ENCODE measurements at places on chromosomes 2 and 18.

DNA sequence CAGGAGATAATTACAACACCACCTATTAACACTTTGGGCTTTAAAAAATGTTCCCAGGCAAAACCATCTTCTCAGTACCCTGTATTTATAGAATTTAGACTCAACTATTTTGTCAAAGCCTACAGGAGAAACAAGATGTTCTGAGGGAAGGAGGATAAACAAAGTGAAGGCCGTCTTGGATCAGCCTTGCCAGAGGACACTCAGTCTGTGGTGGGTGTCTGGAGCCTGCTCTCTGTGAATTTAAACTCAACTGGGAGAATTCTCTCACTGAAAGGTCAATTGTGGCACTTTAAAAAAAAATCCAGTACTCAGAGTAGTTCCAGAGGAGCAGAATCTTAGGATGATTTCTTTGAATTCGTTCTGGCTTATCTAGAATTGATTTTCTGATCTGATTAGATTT, 28.4 kb upstream of the SLC1A4 start:
- DNase-seq: no peak

DNA sequence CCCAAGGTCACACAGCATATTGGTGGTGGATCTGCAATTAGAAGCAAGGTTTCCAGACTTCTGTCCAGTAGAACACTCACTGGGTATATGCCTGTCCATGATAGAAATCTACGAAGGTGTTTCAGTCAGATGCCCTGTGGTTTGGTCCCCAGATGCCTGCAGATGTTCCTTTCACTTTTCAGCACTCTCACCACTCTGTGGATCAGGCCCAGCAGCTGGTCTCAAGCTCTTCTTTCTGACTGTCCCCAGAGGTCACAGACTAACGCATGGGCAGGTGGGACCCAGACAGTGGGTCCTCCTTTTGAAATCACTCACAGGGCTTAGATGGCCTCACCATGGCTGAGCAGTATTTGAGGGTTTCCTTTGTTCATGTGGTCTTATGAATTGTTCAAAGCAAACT, 376.5 kb downstream of the ALK start:
- no peak for DNase-seq

- no peak for DNase-seq
These were observed 36.0 kb downstream of the MYCN start for GRCh38 chr2:15976354-15976753.

DNA sequence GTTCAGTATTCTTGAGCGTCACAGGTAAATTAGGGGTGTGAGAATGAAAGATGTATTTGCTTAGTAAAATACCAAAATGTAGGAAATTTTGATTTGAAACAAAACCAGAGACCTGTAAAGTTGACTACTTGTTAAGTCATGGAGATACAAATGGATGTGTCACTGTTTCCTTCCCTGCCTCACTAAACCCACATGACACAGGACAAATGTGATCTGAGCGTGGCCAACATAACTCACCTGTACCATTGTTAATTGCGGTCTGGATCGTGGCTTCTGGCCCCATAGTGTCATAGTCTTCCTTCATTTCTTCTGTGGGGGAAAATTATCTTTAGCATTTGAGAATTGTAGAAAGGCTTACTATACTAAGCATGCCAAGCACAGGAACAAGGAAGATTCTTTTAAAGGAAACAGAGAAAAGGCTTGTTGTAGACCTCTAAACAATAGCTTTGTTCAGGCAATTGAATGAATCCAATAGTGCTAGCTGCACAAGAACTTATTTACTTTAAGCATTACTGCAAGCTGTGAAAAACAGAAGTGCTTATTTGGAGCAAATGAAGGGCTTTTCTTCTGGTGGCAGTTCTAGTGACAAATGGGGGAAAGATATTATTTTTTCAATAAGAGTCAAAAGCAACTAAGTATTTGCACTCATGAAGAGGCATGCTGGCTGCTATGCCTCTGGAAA, 95.2 kb downstream of the ZEB2 start:
- DNase-seq: no peak

- DNase-seq: no peak
These were observed 28.6 kb downstream of the ITGA6 start for GRCh38 chr2:172456002-172456401.

DNA sequence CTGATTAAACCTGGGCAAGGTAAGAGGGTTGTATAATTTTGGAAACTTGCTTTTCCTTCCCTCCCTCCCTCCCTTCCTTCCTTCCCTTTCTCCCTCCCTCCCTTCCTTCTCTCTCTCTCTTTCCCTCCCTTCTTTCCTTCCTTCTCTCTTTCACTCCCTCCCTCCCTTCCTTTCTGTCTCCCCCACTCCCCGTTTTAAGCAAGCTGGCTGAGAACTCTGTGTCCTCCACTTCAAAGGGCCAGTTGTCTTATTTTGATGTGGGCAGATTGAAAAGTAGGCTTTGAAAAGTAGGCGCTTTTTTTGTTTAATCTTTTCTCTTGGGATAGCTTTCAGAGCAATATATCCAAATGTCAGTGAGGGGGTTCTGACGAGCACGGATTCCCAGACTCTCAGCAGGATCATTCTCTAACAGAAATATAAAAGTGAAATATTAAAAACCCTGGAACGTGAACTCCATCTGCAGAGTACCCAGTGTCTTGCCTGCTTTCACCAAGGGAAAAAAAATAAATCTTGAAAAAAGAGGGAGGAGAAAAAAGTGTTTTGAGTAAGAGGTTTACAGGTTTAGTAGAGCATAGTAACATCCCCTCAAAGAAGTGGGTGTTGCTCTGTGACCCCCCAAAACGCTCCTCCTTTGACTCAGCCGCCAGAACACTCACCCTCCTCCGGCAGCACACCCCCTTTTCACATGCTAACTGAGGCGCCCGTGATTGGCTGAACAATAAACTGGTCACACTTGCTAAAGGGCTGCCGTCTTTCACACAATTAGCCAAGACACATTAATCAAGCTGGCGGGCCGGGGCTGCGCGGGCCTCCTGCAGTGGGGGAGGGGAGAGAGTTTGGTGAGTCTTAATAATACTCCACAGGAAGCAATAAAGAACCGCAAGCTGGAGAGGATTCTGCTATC, 52.2 kb downstream of the CDK15 start:
- no peak for DNase-seq
